ENCODE measurements at places on chromosomes 6 and 20.
A peak's percentile ranks its signal among the peaks of the same experiment; 100 is the strongest.

- no peak overlapping the region for H3K27ac ChIP-seq
- H3K4me1 ChIP-seq = no peaks in the 10 kb centered on the region
- no peak overlapping the region for H3K4me3 ChIP-seq
- no peak for DNase-seq
- H3K36me3 ChIP-seq = peaks cover 6% of the 10 kb centered on the region
Measured at GRCh38 chr6:39441301-39441700, 118.8 kb upstream of the KCNK16 start.

DNA sequence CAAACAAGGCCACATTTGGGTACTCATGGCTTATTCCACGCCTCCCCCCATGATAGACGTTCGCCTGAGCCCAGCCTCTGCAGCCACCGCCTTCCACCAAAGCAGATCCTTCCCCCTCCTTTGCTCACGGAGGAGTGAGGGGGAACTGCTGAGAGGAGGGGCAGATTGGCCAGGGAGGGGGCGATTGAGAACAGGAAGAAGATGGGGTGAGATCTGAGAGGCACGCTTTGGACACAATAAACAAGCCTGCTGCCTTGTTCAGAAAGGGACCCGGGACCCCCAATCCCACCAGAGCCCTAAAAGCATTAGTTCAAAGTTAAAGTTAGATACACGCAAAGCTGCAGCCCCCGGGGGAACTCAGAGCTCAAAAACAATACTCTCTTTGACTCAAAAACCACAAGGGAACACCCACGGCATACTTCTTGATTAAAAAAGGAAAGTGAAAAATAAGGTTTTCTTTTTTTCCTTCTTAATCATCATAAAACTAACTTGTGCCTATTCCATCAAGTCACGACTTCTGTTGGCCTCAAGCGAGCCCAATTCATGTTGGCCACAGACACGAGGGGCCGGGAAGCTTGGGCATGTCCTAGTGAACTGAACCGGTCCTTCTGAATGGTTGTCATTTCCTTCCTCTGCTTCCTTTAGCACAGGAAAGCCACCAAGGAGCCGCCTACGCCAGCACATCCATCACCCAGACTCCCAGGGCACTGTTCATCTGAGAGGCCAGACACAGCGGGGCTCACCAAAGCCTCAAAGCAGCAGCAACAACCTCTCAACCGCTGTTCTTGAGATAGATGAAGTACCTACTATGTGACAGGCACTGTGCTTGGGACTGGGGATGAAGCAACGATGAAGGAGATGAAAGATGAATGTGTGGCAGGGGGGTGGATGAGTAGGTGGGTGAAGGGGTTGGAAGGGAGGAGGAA, 44.7 kb downstream of the NFATC2 start:
- no peaks in the 10 kb centered on the region for H3K36me3 ChIP-seq
- H3K27ac ChIP-seq = no peak overlapping the region

- DNase-seq = no peak
- no peak overlapping the region for H3K27ac ChIP-seq
- no peak overlapping the region for H3K4me3 ChIP-seq
- H3K4me1 ChIP-seq = peaks cover 6% of the 10 kb centered on the region
Measured at GRCh38 chr6:30591008-30591407, 19.8 kb downstream of the ABCF1 start.

DNA sequence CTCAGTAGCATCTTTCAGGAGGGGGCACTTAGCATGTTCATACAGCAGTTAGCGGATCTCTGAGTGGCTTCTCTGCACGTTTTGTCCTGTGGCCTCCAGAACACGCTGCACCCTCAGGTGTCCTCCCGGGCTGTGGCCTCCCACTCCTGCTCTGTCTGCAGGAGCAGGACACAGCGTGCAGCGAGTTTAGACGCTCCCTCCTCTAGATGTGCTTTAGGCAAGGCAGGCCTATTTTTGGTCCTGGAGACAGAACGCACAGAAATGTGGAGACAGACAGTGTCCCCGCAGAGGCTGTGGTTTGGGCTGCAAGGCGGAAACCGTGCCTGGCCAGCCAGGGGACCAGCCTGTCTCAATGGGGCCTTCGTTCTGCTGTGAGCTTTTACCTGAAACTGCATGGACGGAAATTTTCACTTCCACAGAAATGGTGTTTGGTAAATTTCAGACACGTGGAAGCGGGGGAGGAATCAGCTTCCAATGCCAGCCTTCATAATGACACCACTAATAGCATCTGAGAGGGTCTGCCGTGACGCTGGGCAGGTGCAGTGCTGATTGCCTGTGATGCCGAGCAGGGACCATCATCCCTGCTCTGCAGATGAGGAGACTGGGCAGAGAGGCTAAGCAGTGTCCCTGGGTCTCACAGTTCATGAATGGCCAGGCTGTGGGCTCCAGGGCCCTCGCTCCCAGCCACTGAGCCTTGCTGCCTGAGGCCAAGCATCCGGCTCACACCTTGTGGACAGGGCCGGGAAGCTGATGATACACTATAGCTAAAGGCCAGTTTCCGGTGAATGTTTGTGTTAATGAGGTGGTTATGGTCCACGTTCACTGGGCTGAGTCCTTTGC, 120.9 kb downstream of the SYCP2 start:
- H3K27me3 ChIP-seq = peaks cover 3% of the 10 kb centered on the region
- H3K27ac ChIP-seq = no peak overlapping the region
- H3K4me3 ChIP-seq = no peak overlapping the region
- H3K36me3 ChIP-seq = peaks cover 8% of the 10 kb centered on the region
- no peak for DNase-seq

GRCh38 chr6:139099984-139100383, 34.9 kb upstream of the HECA start:
- H3K27me3 ChIP-seq = peaks cover 4% of the 10 kb centered on the region
- H3K4me1 ChIP-seq = no peaks in the 10 kb centered on the region
- DNase-seq = no peak
- H3K4me3 ChIP-seq = no peak overlapping the region

GRCh38 chr20:23227976-23228375, 122.6 kb upstream of the NXT1 start:
- H3K4me3 ChIP-seq = no peak overlapping the region
- H3K27ac ChIP-seq = no peak overlapping the region
- H3K4me1 ChIP-seq = no peaks in the 10 kb centered on the region
- no peaks in the 10 kb centered on the region for H3K36me3 ChIP-seq
- peaks cover 5% of the 10 kb centered on the region for H3K27me3 ChIP-seq
- no peak for DNase-seq

- H3K27me3 ChIP-seq = peaks cover 4% of the 10 kb centered on the region
- peaks cover 33% of the 10 kb centered on the region for H3K36me3 ChIP-seq
- H3K4me1 ChIP-seq = no peaks in the 10 kb centered on the region
- H3K27ac ChIP-seq = no peak overlapping the region
Measured at GRCh38 chr6:125107896-125108295, 45.7 kb upstream of the TPD52L1 start.

DNA sequence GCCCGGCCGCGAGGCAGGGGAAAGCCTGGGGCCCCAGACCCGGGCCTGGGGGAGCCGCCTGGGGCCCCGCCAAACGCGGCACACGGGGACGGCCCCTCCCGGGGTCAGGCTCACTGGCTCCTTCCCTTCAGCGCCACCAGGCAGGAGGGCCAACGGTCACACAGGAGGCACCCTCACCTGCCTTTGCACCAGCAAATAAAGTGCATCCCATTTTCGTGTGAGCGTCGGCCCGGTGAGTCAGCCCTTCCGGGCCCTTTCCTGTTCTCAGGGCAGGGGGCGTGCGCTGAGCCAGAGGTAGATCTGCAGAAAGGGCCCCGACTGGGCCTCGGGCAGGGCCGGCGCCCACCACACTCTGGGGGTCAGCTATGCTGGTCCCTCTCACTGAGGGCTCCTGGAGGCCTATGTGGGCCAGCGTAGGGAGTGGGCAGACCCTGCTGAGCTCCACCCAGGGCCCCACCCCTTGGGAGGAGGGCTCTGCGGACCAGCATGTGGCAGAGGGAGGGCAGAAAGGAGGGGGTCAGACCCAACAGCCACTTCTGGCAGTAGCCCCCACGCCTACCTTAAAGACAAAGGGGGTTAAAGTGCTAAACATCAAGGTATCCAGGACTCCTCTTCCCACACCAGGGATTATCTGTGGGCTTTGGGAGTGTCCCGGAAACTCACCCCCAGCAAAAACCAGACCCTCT, 931 bp upstream of the UCKL1 start:
- DNase-seq = peak; percentile 71
- peaks cover 7% of the 10 kb centered on the region for H3K4me1 ChIP-seq
- H3K27ac ChIP-seq = peak overlapping the region; percentile 70
- H3K4me3 ChIP-seq = peak overlapping the region; percentile 81

GRCh38 chr20:30167540-30167939, 1089.9 kb upstream of the DEFB115 start:
- H3K27ac ChIP-seq = no peak overlapping the region
- H3K36me3 ChIP-seq = peaks cover 9% of the 10 kb centered on the region
- peaks cover 4% of the 10 kb centered on the region for H3K27me3 ChIP-seq
- H3K4me3 ChIP-seq = no peak overlapping the region
- no peak for DNase-seq

DNA sequence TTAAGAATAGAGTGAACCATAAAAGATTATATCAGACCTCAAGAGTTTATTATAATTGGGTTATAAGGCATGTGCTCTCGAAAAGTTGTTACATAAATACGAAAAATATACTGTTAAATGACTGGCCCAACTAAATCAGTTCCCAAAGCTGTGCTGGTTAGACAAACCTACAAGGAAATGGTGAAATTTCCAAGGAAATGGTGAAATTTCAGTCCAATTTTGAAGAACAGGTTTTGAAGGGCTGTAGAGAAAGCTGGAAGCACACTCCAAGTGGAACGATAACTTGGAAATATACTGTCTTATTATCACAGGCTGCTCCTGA, 400 bp upstream of the TRMT11 start:
- H3K36me3 ChIP-seq = no peaks in the 10 kb centered on the region
- H3K27ac ChIP-seq = no peak overlapping the region
- H3K4me1 ChIP-seq = peaks cover 4% of the 10 kb centered on the region
- DNase-seq = no peak
- H3K4me3 ChIP-seq = no peak overlapping the region

- peaks cover 5% of the 10 kb centered on the region for H3K27me3 ChIP-seq
- peak overlapping the region; percentile 60 for H3K4me3 ChIP-seq
- H3K27ac ChIP-seq = peak overlapping the region; percentile 67
Measured at GRCh38 chr20:872855-873520, 39.5 kb downstream of the FAM110A start.

DNA sequence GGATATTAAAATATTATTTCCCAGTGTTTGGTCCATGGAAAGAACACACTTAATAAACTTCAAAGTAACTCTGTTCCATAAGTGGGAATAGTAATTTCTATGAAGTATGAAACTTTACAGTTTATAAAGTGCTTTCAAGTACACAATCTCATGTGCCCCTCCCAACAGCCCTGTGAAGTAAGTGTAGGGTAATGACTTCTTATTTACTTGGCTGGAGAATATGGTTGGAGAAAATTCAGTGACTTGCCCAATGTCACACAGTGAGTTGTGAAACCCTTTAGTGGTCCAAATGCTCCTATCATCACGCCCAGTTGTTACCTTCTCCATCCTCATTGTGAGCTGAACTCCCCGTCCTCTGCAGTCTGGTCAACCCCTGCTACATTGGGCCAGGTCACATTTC, 141.2 kb downstream of the PDE7B start:
- no peak overlapping the region for H3K27ac ChIP-seq
- no peak overlapping the region for H3K4me3 ChIP-seq
- H3K36me3 ChIP-seq = no peaks in the 10 kb centered on the region
- no peak for DNase-seq
- H3K27me3 ChIP-seq = no peaks in the 10 kb centered on the region
- no peaks in the 10 kb centered on the region for H3K4me1 ChIP-seq

DNA sequence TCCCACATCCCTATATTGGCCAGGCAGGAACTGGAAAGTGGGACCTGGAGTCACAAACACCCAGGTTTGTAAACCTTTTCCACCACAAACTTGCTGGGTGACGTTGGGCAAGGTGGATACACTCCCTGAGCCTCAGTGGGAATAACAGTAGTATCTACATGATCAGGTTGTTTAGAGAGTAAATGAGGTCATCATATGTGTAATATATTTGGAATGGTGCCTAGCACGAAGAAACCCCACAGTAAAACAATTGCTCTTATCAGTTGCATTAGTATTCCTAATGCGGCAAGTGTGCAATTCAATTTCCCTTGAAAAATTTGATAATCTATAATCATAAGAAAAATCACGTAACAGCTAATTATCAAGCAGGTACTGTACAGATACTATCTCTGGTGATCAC, 51.9 kb downstream of the HIVEP2 start:
- H3K4me3 ChIP-seq = no peak overlapping the region
- no peak for DNase-seq
- H3K36me3 ChIP-seq = no peaks in the 10 kb centered on the region
- H3K4me1 ChIP-seq = no peaks in the 10 kb centered on the region

DNA sequence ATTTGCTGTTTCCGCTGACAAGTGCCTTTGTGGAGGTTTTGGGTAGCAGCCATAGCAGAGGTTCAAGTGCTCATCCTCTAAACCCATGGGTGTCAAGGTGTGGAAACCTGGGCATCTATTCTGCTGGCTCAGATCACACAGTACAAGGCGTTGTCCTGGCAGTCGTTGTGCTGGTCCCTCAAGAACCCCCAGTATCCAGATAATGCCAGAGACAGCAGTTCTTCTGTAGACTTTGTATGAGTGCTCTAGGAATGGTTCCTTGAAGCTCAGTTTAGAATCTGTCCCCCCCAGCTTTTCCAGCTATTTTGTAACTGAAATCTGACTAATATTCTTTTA, 655.7 kb upstream of the MAP3K7 start:
- no peak overlapping the region for H3K27ac ChIP-seq
- no peaks in the 10 kb centered on the region for H3K36me3 ChIP-seq
- no peak overlapping the region for H3K4me3 ChIP-seq
- DNase-seq = no peak
- H3K27me3 ChIP-seq = no peaks in the 10 kb centered on the region
- peaks cover 2% of the 10 kb centered on the region for H3K4me1 ChIP-seq

DNA sequence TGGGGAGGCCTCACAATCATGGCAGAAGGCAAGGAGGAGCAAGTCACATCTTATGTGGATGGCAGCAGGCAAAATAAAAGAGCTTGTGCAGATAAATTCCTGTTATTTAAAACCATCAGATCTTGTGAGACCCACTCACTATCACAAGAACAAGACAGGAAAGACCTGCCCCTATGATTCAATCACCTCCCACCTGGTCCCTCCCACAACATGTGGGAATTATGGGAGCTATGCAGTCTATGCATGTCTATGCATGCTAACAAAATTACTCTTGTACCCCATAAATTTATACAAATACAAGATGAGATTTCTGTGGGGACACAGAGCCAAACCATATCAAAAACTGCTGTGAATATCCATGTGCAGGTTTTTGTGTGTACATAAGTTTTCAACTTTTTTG, 25.6 kb upstream of the SCP2D1 start:
- H3K27me3 ChIP-seq = no peaks in the 10 kb centered on the region
- peaks cover 19% of the 10 kb centered on the region for H3K36me3 ChIP-seq
- H3K4me3 ChIP-seq = no peak overlapping the region
- no peak overlapping the region for H3K27ac ChIP-seq
- peaks cover 2% of the 10 kb centered on the region for H3K4me1 ChIP-seq
- no peak for DNase-seq

- H3K36me3 ChIP-seq = no peaks in the 10 kb centered on the region
- H3K4me3 ChIP-seq = no peak overlapping the region
- H3K27ac ChIP-seq = no peak overlapping the region
- peaks cover 3% of the 10 kb centered on the region for H3K4me1 ChIP-seq
- H3K27me3 ChIP-seq = peaks cover 1% of the 10 kb centered on the region
Measured at GRCh38 chr20:9180481-9181257, 111.8 kb downstream of the PLCB4 start.

- H3K36me3 ChIP-seq = no peaks in the 10 kb centered on the region
- H3K4me3 ChIP-seq = no peak overlapping the region
- no peak overlapping the region for H3K27ac ChIP-seq
- H3K27me3 ChIP-seq = no peaks in the 10 kb centered on the region
- no peak for DNase-seq
Measured at GRCh38 chr6:8069151-8069550, 5.0 kb upstream of the BLOC1S5 start.
